ENCODE measurements at places on chromosomes 6 and 20.

GRCh38 chr6:56329271-56330050 lies 82.1 kb upstream of the COL21A1 start:
- DNase-seq, result no peak

- DNase-seq, result no peak
These were observed 19.9 kb upstream of the CRIP3 start for GRCh38 chr6:43328528-43328927.

DNA sequence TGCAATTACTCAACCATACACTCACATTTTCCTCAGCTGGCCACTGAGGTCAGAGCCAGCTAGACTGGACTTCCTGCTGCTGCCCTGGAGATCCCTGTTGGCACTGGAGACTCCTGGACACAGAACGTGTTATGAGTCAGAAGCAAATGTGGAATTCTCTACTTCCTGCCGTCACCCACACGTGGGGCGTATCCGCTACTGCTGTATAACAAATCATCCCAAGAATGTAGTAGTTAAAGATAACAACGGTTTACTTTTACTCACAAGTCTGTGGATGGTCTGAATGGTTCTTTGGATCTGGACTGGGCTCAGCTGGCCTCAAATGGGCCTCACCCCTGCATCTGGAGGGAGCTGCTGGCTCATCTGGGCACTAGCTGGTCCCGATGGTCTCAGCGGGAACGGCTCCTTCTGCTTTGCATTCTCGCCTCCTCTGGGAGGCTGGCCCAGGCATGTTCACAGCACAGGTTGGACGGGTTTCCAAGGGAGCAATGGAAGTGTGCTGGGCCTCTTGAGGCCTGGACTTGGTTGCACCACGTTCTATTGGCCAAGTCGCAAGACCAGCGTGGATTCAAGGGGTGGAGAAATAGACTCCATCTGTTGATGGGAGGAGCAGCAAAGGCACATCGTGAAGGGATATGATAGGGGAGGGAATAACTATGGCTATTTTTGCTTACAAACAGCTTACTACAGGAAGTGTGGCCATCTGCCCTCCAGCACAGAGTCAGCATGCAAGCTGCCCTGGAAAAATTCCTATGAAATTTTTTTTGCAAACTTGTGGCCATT lies 118.5 kb downstream of the SNX5 start:
- DNase-seq, result no peak

DNA sequence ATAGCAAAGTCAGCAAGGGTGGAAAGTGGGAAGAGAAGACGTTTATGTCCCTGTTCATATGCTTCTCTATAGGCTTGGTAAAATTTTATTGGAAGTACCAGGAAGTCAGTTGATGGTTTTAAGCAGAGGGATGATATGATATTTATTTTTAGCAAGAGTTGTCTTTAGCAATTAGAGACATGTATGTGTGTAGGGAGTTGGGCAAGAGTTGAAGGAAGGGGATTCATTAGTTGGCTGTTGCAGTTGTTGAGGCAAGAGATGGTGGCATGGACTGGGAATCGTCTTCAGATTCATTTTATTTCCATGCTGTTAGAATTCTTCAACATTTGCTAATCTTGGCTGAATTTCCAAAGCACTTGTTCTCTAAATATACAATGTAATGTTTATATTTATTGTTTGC lies 85.6 kb downstream of the QKI start:
- DNase-seq, result no peak

GRCh38 chr20:35007413-35007812 lies 51.7 kb downstream of the MYH7B start:
- no peak for DNase-seq

DNA sequence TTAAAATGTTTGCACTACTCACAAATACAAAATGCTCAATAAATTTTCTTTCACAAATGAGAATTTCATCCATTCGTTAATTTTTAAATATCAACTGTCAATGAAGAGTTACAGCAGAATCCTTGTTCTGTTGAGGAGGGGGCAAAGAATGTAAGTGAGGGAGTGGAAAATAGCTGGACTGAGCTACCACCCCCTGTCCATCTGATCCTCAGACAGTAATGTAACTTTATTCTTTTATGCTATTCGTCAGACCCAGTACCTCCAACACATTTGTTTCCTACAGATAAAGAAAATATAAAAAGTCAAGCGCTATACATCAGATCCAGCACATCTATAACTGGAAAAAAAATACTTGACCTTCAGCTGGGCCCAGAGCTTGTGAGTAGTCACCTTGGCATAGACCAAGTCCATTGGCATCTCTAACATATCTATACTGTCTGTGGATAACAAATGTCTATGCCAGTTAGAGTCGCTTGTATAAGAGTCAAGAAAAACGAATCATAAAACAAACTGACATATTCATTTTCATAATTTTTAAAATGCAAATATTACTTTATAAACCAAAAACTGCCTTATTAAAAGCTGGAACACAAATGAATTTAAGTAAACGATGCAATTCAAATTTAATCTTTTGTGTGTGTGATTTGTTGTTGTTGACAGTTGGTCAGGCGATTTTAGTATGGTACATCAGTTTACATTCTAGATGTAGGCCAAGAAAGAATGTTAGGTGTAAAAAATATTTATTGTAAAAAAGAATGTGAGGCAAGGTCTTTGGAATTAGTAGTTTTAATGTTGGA lies 57.2 kb upstream of the HFE start:
- DNase-seq, result no peak

DNA sequence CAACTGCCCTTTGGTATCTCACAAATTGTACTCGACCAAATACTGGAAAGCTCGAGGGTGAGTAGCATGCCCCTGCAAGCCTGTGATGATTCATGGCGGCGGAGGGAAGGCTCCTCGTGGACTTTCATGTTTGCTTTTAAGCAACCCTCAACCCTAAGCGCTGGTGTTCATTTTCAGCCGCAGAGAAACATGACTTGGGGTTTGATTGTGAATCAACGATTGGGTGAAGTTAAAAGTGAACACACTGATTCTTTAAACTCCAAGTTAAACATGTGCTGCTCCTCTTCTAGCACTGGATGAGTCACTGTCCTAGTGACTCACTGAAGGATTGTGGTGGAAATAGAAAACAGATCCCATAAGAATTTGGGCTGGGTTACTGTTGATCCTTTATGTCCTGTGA lies 8.3 kb downstream of the CD109 start:
- DNase-seq, result peak; percentile 39

DNA sequence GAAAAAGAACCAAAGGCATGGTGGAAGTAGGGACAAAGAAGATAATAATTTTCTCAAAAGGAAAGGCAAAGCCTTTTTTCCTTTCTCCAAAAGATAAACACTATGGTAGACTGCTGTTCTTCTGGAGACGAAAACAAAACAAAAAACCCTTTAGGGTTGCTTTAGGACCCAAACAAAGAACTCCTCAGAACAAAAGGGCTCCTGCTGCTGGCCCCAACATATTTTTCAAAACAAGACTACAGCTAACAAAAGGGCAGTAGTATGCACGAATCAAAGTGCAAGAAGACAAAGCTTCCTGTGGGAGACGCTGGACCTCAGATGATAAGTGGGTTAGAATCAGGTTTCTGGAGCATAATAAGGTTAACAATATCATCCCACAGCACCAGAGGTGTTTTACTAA lies 15.8 kb downstream of the NCOA5 start:
- no peak for DNase-seq

- no peak for DNase-seq
These were observed 45.8 kb downstream of the SNX9 start for GRCh38 chr6:157868835-157869234.
